ENCODE measurements at places on chromosomes 12 and 14. TPM values are rescaled to one million over a fixed set of nuclear protein-coding genes. Genes with fewer than 3 reads are reported as not detected.
A peak's percentile ranks its signal among the peaks of the same experiment; 100 is the strongest.

The TOX4 gene
- total RNA-seq = 56.7 TPM

The TAS2R30 gene
- total RNA-seq = 6.0 TPM

The MIPOL1 gene
- total RNA-seq = not detected

The LRCOL1 gene
- not detected for total RNA-seq

The DCD gene
- not detected for total RNA-seq

The PIK3C2G gene
- not detected for total RNA-seq

- no peaks in the 10 kb centered on the region for H3K27me3 ChIP-seq
- no peaks in the 10 kb centered on the region for H3K4me1 ChIP-seq
- DNase-seq = no peak
- H3K27ac ChIP-seq = no peak overlapping the region
- no peaks in the 10 kb centered on the region for H3K36me3 ChIP-seq
- no peak overlapping the region for H3K4me3 ChIP-seq
Measured at GRCh38 chr12:80422550-80422949, 21.5 kb upstream of the PTPRQ start.

DNA sequence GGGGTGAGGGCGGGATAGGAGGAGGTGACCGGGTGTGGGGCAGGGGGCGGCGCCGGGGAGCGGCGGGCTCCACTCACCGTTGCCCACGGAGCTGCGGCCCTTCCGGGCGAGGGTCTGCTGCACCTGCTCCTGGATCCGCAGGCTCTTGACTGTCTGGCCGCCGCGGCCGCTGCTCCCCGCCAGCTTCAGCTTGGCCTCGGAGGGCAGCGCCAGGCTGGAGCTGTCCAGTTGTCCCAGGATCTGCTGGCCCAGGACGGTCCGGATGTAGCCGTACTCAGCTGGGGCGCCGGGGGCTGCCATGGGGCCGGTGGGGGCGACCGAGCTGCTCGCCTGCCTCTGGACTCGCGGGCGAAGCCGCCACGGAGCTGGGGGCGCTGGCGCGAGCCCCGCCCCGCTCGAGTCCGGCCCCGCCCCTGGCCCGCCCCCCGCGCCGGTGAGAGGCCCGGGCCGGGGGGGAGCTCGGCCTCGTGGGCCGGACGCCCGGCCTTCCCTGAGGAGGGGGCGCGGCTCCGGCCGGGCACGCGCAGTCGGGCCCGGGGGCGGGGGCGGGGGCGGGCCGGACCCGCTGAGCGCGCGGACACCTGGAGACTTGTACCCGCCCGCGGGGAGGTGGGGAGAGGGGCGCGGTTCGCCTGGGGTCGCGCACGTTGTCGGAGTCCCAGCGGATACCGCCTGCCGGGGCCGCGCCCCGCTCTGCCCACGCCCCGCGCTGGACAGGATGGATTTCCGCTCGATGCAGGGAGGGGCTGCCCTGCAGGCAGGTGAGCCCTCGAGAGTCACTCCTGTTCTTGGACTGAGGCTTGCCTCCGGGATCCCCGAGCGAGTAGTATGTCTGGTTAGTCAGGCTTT lies at the start of gene PKP2:
PKP2 (minus strand) TSS at position 346 of the 849 bp plus-strand sequence; CDS start at position 300, 46 bp downstream.
- H3K27me3 ChIP-seq = no peaks in the 10 kb centered on the region
- H3K36me3 ChIP-seq = no peaks in the 10 kb centered on the region
- H3K27ac ChIP-seq = no peak within 1 kb of the TSS
- DNase-seq = no peak
- H3K4me3 ChIP-seq = no peak within 1 kb of the TSS

DNA sequence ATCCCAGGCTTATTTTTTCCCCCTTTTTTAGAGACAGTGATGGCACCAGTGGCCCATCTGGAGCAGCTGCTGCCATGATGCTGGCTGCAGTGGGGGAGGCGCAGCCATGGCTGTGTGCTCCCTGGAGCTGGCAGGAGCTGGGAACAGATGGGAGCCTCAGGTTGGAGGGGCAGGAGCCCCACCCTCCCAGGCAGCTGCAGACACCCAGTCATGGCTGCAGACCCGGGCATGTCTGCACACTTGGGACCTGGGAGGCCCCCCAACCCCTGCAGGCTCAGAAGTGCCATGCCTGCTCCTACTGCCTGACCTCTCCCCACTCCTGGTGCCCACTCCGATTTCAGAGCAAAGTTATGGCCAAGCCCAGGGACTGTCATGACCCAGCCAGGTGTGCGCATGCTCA lies 25.1 kb downstream of the CDKL1 start:
- no peak overlapping the region for H3K27ac ChIP-seq
- H3K36me3 ChIP-seq = no peaks in the 10 kb centered on the region
- no peaks in the 10 kb centered on the region for H3K4me1 ChIP-seq
- no peak for DNase-seq
- no peaks in the 10 kb centered on the region for H3K27me3 ChIP-seq

GRCh38 chr14:23358042-23358441 lies 5.4 kb upstream of the SLC22A17 start:
- no peak overlapping the region for H3K4me3 ChIP-seq
- no peaks in the 10 kb centered on the region for H3K4me1 ChIP-seq
- DNase-seq = peak; percentile 44

DNA sequence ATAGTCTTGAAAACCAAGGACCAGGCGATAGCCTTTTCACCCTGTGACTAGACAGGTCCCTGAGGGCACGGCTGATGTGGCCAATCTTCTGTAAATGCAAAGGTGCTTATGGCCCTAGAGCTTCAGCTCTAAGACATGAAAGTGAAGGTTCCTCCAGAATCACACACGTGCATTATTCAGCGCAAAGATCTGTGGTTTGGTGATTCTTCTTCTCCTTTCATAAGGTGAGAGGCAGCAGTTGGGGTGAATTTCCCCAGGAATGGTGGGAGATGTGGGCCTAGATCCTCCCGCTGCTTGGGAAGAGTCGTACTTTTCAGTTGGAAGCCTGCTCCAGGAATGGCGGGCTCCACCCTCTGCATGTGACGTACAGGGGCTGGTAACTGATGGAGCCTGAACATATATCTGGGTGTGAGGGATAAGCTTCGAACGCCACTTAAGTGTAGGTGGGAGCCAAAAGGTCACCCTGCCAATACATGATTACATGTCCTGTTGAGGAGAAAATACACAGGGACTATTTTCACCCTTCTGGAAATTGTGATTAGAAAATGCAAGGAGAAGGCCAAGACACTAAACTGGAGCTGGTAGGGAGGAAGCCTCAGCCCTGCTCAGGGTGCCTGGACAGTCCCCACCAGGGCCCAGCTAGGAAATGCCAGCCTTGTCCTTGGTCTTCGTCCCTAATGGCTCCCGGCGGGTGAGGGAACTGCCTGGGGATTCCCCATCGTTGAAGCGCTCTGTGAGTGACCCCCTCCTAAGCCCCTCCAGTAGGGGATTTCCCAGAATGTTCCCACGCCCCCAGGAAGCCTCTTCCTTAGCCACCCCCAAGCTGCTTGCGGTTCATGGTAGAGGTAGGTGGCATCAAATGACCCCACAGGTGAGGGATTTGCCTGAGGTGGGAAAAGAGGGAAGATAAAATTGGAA lies 17.6 kb downstream of the BATF start:
- no peaks in the 10 kb centered on the region for H3K27me3 ChIP-seq
- peak; percentile 63 for DNase-seq
- no peaks in the 10 kb centered on the region for H3K36me3 ChIP-seq
- peaks cover 17% of the 10 kb centered on the region for H3K4me1 ChIP-seq
- H3K4me3 ChIP-seq = no peak overlapping the region
- H3K27ac ChIP-seq = no peak overlapping the region

- no peaks in the 10 kb centered on the region for H3K36me3 ChIP-seq
- H3K4me1 ChIP-seq = peaks cover 42% of the 10 kb centered on the region
- DNase-seq = peak; percentile 59
- no peak overlapping the region for H3K27ac ChIP-seq
Measured at GRCh38 chr14:102544747-102545460, 35.3 kb upstream of the ANKRD9 start.

GRCh38 chr12:47317175-47317915 lies 237.6 kb upstream of the AMIGO2 start:
- peaks cover 23% of the 10 kb centered on the region for H3K4me1 ChIP-seq
- DNase-seq = no peak
- H3K36me3 ChIP-seq = no peaks in the 10 kb centered on the region
- no peaks in the 10 kb centered on the region for H3K27me3 ChIP-seq
- no peak overlapping the region for H3K4me3 ChIP-seq
- no peak overlapping the region for H3K27ac ChIP-seq

- no peak overlapping the region for H3K4me3 ChIP-seq
- H3K4me1 ChIP-seq = peaks cover 11% of the 10 kb centered on the region
- H3K36me3 ChIP-seq = no peaks in the 10 kb centered on the region
- H3K27ac ChIP-seq = no peak overlapping the region
Measured at GRCh38 chr12:124872068-124872719, 8.5 kb upstream of the SCARB1 start.

All from Karpas-422 (cell line).